ENCODE measurements at places on chromosomes 1 and 21. TPM values are rescaled to one million over a fixed set of nuclear protein-coding genes. Genes with fewer than 3 reads are reported as not detected.

The FCMR gene
- total RNA-seq: 7.0 TPM

The HPDL gene
- 4.7 TPM for total RNA-seq

The KCNH1 gene
- 2.4 TPM for total RNA-seq

The HRNR gene
- total RNA-seq: not detected

The FCGR1A gene
- total RNA-seq: not detected

The CLSTN1 gene
- total RNA-seq: 68.4 TPM

The C8A gene
- not detected for total RNA-seq

The PADI1 gene
- total RNA-seq: 1.4 TPM

The GJA8 gene
- not detected for total RNA-seq

The AQP10 gene
- not detected for total RNA-seq

The NCAM2 gene
- not detected for total RNA-seq

The C4BPA gene
- total RNA-seq: 0.55 TPM

The SMIM11 gene
- 9.8 TPM for total RNA-seq

The LDLRAD2 gene
- 0.10 TPM for total RNA-seq

The ZNF678 gene
- total RNA-seq: 1.6 TPM

The TNFRSF18 gene
- not detected for total RNA-seq

The HTR1D gene
- 11.6 TPM for total RNA-seq

The OR14K1 gene
- not detected for total RNA-seq

The ATP6V1G3 gene
- total RNA-seq: not detected

The OR2M3 gene
- not detected for total RNA-seq

The CYP4Z1 gene
- not detected for total RNA-seq

The DYNLT5 gene
- not detected for total RNA-seq

The CREG1 gene
- 54.7 TPM for total RNA-seq

The CLCA1 gene
- total RNA-seq: not detected

The RHEX gene
- total RNA-seq: not detected

The RBBP4 gene
- total RNA-seq: 77.7 TPM

The LCE1A gene
- not detected for total RNA-seq
